ENCODE measurements at places on chromosomes 3 and 15.

DNA sequence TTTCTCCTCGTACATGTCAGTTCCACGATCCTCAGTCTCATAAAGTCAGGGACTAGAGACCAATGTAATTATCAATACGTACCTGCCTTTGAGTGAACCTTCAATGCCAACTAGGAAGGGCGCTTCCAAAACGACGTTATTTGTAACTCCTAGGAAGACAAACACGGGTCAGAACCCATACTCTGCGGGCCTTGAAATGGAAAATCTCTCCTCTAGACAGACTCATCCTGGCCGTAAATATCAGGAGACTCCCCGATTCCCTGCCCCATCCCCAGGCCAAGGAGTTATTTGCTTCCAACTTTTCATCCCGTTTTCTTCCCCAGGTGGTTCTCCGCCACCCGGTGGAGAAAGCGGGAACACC lies 578 bp downstream of the OIP5 start:
- DNase-seq = no peak

- no peak for DNase-seq
These were observed 19.8 kb upstream of the PIGZ start for GRCh38 chr3:196988241-196989029.

GRCh38 chr15:101536875-101537405 lies 47.4 kb upstream of the PCSK6 start:
- DNase-seq = no peak

- DNase-seq = no peak
These were observed 34.8 kb upstream of the RASA2 start for GRCh38 chr3:141452045-141452444.

- no peak for DNase-seq
These were observed 93.8 kb upstream of the SLC4A7 start for GRCh38 chr3:27578032-27578431.

All from activated CD4-positive, CD25-positive, alpha-beta regulatory T cell (primary cell).